ENCODE measurements at places on chromosomes 1 and 21.

DNA sequence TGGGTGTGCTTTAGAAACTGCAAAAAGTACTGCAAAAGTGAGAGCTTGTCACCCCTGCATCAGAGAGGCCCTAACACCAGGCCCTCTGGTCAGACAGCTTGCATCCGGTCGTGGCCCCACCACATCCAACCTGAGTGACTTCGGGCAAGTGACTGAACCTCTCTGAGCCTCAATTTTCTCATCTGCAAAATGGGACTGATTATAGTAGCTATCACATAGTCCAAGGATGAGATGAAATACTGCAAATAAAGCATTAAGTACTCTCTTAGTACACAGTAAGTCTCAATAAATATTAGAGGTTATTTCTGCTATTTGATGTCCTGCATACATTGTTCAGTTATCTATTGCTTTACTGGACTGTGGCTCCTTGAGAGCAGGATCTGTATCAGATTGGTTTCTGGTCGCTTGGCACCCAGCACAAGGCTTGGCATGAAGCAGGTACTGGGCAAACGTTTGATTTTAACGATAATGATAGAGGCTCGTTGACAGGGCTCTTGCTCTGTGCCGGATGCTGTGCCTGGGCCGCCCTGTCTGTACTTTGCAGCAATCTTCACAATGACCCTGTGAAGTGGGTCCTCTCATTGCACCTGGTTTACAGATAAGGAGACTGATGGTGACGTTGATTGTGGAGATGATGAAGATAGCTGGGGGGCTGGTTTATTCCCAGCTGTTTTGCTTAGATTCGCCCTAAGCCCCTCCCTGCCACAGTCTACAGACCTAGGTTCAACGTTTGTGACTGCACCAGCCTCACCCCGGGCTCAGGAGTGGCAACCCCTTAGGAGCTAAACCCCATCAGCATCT, 43.6 kb downstream of the RAP1GAP start:
- DNase-seq: no peak

GRCh38 chr1:29603622-29604021, 367.3 kb downstream of the PTPRU start:
- DNase-seq: no peak

DNA sequence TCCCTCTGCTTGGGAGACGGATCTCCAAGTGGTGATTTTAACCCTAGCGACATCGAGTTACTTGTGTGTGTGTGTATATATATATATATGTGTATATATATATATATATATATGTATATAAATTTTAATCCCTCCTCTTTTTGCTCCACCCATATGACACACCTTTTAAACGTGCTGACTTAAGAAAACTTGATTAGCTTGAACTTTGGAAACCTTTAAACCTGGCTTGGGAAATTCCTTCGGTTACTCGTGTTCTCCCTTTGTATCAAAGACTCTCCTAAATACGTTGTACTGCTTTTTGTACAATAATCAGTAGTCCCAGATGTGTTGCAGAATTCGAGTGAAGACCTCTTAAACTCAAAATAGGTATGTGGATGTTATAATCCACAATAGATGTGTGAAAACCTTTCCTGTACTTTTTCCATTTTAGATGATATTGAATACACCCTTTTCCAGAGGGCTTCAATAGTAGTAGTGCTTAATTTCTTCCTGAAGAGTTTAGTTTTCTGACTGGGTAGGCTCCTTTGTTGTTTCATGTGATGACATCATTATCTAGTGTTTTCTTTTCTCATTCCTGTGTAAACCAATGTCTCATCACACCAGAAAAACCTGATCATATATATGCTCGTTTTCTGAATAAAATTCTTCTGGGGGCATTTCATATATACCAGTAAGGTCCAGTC, 1.4 kb downstream of the RNF11 start:
- DNase-seq: no peak

GRCh38 chr1:923991-924655, 400 bp downstream of the SAMD11 start:
- no peak for DNase-seq

GRCh38 chr1:43861337-43861736, 72.3 kb upstream of the ARTN start:
- no peak for DNase-seq

DNA sequence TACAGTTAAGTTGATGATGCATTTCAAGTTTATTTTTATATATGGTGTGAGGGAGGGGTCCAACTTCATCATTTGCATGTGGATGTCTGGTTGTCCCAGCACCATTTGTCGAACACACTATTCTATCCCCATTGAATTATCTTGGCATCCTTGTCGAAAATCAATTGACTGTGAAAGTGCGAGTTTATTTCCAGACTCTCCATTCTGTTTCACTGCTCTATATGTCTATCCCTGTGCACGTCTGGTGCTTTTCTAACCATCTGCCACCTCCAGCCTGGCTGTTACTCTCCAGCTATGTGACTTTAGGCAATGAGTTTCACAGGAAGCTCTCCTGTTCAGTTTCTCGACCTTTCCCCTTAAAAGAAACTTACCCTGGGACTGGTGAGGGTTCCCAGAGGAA, 137.1 kb upstream of the KLHDC7A start:
- DNase-seq: no peak

- DNase-seq: no peak
These were observed 74.7 kb downstream of the MEGF6 start for GRCh38 chr1:3536420-3537195.

- no peak for DNase-seq
These were observed 15.9 kb downstream of the NUF2 start for GRCh38 chr1:163337631-163338030.

DNA sequence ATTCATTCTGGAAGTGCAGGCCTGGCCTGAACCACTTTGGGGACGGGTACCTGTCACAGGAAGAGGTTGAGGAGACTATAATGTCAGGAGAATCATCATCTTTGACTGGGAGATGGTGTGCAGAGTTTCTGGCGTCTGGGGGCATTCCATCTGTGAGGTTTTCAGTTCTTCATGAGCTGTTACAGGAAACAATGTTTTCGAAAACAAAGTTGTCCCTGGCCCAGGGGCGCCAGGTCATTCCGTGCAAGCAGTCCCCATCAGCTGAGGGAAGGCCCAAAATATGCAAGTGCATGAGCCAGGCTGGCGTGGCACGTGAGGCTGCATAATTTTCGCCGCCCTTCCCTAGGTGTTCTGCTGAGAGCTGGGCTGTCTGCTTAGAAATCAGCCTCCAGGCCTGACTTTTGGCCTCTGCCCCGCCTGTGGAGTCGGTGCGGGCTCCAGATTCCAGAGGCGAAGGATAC, 68.4 kb upstream of the ATP5PO start:
- no peak for DNase-seq

DNA sequence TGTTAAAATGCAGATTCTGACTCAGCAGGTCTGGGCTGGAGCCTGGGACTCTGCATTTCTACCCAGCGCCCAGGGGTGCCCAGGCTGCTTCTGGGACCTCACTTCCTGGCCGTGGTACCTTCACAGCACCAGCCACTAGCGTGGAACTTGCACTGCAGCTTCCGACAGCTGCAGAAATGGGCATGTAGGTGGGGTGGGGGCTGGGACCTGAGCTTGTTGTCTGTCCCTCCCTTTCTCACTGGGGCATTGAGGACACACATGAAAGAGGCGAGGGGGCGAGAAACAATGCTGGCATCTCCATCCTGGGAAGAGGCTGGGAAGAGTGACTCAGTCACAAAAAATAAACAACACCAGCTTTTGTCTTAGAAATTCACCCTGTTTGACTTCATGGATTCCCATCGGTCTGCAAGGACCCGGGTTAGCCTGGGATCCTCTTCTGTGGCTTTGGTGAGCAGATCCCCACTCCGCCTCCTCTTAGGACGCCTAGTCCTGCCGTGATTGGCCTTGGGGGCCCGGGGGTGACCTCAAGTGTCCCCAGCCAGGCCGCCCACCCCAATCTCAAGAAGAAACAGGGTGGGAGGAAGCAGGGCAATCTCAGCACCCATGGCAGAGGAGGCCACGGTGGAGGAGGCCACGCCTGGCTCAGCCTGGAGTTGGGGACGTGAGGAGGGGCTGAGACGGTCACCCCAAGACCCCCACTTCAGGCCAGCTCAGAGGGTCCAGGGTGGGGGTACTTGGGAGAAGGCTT, 29.9 kb upstream of the POFUT2 start:
- no peak for DNase-seq

DNA sequence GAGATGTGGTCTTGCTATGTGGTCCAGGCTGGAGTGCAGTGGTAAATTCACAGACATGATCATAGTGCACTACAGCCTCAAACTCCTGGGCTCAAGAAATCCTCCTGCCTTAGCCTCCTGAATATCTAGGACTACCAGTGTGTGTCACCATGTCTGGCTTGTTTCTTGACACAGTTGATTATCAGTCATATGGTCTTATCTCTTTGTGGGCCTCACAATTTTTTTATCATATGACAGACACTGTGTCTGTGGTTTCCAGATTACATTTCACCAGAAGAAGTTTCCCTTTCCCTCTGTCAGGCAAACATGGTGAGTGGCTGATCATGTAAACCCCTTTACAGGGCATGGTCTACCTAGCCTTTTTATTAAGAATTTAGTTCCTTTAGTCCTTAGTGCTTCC, 96.1 kb downstream of the HFM1 start:
- DNase-seq: no peak

DNA sequence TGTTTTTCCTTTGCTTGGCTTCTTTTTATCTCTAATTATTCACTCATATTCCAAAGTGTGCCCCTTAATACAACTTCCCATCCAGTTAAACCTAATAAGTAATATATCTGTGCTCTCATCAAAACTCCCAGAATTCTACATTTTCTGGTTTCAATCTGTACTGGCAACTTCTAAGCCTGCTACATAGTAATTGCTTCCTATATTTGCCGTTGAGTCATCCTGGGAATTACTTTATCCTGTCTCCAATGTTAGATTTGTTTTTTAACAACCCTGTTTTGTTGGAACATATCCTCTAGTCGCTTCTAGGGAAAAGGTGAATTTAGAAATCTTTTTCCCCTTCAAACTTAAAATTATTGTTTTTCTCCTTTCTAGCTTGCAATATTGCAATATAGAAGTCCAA, 620.5 kb upstream of the PKN2 start:
- no peak for DNase-seq

DNA sequence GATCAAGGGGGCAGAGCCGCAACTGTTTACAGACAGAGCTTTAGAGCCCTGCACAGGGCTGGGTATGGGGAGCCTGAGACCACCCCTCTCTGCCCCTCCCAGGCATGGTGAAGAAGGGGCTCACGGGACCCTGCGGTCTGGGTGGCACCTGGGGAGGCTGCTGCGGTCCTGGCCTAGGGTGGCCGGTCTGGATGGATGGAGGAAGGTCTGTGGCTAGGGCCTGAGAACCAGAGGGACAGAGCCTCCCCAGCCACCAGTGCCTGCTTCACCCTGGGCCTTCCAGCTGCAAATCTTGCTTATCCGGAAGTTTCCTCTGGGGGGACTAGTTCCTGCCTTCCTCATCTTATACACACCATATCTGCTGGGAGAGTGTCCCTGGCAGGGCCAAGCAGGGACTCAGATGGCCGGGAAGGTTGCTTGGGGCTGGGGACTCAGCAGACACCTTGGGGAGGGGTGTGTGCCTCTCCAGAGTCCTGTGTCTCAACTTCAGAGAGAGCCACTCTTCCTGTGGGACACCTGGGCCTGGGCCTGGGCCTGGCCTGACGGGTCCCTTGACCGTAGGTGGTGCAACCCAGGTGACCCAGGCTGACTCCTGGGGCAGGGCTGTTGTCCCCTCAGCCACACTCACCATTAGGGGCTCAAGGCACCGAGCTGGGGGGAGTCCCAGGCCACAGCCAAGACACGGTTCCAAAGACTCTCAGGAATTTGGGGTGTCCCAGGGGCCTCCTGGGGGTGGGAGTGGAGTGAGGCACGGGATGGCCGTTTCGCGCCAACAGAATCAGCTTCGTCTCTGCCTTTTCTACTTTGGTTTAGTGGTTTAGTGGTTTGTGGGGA, 52.0 kb upstream of the ACTRT2 start:
- DNase-seq: no peak

DNA sequence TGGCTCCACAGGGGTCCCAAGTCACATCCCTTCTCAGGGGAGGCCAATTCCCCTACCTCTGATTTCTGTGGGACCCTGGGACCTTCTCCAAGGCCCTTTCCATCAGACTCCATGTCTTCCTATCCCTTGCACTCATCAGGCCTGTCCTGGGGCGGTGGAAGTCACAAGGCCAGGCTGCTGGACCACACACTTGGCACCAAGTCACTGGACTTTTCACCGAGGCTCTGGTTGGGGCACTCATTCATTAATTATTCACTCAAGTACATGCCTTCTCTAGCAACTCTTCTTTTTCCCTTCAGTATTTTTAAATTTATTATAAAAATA, 11.2 kb upstream of the FOXO6 start:
- no peak for DNase-seq

- DNase-seq: no peak
These were observed 75.7 kb upstream of the RAVER2 start for GRCh38 chr1:64669098-64669675.

DNA sequence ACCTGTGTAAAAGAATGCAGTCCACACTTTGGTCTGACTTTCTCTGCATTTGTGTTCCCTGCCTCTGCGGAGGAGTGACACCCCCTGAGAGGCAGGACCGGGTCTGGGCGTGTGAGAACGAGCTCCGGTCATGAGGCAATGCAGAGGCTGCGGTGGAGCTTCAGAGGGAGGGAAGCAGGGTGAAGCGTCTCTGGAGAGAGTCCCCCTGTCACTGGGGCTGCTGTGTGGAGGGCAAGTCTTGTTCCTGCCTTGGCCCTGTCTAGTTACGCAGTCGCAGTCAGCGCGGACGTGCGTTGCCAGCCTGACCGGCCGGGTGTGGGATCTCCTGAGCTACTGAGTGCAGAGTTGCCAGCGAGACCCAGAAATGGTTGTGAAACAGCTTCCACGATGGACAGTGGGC, 48.5 kb downstream of the BACE2 start:
- DNase-seq: no peak

DNA sequence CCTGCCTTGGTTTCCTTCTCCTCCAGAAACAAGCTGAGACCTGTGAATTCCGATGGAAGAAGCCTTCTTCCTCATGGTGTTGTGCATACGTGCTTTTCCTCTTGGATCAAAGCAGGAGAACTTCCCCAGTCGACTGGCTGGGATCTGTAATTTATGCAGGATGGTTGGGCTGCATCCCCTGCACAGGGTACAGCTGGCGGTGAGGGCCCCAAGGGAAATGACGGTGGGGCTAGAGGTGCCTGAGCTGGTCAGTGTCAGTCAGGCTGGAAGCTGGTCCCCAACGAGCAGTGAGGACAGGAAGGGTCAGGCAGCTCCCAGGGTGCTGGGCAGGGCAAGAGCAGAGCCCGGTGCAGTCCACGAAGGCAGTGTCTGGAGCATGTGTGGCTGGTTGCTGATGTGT, 106.7 kb downstream of the CNIH3 start:
- DNase-seq: no peak

- peak; percentile 19 for DNase-seq
These were observed 408 bp downstream of the LMO4 start for GRCh38 chr1:87329051-87329525.

- DNase-seq: no peak
These were observed 42.1 kb downstream of the LRRC8B start for GRCh38 chr1:89566761-89567174.

- DNase-seq: peak; percentile 50
These were observed 95.2 kb downstream of the ITPKB start for GRCh38 chr1:226643611-226644540.

- DNase-seq: no peak
These were observed 65.1 kb upstream of the JUN start for GRCh38 chr1:58848818-58849411.

All from memory B cell (primary cell).